ENCODE measurements at places on chromosomes 12 and 14.

GRCh38 chr12:49672301-49673217, 34.6 kb downstream of the FMNL3 start:
- no peak for DNase-seq

DNA sequence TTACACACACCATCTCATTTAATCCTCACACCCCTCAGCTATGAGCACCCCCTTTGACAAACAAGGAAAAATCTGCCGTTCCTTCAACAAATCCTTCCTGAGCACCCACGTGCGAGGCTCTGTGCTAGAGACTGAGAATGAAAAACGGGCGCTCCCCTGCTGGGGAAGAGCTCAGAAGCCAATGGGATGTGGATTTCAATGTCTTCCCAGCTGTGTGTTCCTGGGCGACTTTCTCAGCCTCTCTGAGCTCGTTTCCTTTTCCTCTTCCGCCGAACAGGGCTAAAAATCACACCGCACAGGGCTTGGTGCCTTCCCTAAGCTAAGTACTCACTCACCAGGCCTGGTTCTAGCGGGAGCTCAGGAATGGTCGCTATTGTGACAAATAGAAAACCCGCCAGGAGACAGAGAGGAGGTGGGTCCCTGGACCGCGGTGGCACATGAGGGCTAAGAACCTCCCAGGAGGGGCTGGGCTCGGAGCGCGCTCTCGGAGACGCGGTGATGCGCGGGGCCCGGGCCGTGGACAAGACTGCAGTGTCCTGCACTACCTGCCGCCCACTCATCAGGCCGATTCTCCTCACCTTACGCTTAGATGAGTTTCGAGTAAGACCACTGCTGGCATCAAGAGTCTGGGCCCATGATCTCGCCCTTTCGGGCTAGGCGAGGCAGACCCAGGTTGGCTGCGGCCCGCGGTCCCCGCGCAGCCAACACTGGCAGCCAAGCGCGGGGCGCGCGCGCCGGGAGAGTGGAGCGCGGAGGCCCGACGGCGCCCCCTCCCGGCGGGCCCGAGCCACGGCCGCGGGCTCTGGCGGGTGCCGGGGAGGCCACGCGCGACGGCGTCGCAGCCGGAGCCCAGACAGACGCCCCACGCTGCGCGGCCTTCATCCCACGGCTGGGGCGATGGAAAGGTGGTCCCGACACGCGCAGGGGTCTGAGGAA, 17.0 kb downstream of the ZDHHC22 start:
- no peak for DNase-seq

DNA sequence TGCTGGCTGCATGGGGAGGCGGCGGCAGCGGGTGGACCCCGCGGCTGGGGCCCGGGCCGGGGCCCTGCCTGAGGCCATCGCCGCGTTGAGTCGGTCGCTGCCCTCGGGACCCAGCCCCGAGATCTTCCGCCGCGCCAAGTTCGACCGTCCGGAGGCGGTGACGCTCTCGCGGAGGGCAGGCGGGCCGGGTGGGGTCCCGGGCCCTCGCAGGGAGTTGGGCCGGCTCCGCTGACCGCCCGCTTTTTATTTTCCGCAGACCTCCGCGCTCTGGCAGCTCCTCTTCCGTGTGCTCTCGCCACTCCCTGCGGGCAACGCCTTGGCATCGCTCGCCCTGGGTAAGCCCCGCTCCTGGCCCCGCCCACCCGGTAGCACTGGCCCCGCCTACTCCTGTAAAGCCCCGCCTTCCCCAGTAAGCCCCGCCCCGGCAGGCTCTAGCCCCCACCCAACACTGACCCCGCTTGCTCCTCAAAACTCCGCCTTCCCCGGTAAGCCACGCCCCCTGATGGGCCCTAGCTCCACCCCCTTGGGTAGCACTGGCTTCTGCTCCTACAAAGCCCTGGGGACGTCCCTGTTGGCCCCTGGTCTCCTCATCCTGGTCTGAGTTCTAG, 424 bp downstream of the TEDC1 start:
- peak; percentile 68 for DNase-seq

GRCh38 chr12:67318786-67319185, 49.6 kb downstream of the CAND1 start:
- no peak for DNase-seq

- DNase-seq, result no peak
These were observed 19.5 kb upstream of the PPFIBP1 start for GRCh38 chr12:27504507-27504906.

DNA sequence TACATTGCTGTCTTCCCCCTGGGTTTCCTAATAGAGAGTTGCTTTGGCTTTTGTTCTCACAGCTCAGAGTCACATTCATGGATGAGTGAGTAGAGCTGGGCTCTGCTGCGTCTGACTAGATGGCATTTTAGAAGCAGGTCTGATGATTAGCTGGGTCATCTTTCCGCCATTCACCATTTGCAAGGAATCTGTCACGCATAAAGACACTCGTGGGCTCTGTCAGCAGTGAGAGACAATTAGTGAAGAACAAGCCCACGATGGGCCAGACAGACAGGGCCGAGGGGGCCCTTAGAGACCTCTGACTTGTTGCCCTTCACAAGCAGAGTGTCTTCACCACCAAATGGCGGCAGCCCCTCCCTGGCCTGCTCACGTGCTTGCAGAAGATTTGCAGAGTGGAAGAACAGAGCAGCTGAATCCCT, 175.0 kb downstream of the CRADD start:
- no peak for DNase-seq

GRCh38 chr12:51306507-51306906, 17.5 kb downstream of the BIN2 start:
- DNase-seq, result no peak

DNA sequence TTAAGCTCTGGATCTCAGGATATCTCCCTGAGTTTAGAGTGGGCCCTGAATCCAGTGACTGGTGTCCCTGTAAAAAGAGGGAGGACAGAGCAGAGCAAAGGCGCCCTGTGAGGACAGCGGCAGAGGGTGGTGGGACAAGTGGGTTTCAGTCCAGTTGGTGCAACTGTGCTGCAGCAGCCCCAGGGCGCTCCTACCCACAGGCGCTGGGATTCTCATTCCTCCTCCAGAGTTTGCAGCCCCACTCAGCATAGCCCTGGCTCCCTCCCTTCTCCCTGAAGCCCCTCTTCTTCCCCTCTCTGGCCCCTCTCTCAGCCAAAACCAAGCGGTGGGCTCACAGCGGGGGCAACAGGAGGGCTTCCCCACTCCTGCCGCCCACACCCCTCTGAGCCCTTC, 1.6 kb downstream of the TMEM179 start:
- DNase-seq, result no peak
